HCT116 (cell line): ENCODE measurements at places on chromosomes 13 and 19.

DNA sequence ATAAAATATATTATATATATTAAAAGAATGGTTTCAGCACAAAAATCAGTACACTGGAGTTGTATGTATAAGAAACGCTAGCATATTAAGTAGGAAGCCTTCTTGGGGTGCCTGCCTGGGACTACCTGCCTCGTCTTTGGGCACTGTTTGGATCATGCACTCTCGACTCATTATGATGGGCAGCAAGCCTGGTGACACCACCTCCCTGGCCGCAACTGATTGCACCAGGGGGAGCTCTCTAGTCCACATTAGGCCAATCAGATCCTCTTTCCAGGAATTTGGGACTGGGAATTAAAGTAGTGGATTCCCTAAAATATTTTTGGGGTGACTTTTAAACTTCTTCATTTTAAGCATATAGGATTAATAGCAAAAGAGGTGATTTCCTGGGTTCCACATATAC is 56.0 kb upstream of the RGCC start:
- no peak for DNase-seq

DNA sequence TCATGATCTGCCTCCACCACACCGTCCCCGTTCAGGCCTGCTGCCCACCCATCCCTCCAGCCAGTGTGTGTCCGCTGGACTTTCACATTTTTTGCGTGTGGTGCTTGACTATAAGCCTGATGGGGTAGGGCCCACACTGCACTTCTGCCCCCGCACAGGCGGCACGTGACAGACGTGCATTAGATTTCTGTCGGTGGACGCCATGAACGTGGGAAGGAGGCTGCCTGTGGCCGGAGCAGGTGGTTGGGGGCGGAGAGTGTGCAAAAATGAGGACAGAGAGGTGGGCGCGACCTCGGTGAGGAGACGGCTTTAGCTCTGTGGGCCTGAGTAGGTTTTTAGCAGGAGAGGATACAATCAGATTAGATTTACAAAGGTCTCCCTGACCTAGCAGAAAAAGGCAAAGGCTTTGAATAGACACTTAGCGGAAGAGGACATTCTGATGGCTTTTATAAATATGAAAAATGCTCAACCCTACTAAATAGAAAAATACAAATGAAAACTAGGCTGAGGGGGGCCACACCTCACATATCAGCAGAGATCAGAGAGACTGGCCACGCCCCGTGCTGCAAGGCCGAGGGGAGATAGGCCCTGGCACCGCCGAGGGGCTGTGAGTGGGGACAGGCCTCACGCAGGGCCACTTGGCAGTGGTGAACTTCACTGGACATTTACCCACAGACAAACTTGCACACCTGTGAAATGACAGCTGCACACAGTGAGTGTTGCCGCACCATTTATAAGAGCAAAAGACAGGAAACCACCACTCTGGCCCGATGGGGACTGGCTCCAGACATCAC is 25.4 kb downstream of the PAK4 start:
- no peak for DNase-seq

- DNase-seq, result no peak
These were observed 563.5 kb upstream of the SLITRK1 start for GRCh38 chr13:84445776-84446175.

- DNase-seq, result no peak
These were observed 6.9 kb downstream of the HAUS5 start for GRCh38 chr19:35619290-35619923.

- DNase-seq, result no peak
These were observed 148.7 kb downstream of the FOXO1 start for GRCh38 chr13:40517486-40518480.

- no peak for DNase-seq
These were observed 14.5 kb downstream of the LMTK3 start for GRCh38 chr19:48496959-48497727.

GRCh38 chr13:89746554-89746953 is 1600.9 kb upstream of the MIR17HG start:
- no peak for DNase-seq

DNA sequence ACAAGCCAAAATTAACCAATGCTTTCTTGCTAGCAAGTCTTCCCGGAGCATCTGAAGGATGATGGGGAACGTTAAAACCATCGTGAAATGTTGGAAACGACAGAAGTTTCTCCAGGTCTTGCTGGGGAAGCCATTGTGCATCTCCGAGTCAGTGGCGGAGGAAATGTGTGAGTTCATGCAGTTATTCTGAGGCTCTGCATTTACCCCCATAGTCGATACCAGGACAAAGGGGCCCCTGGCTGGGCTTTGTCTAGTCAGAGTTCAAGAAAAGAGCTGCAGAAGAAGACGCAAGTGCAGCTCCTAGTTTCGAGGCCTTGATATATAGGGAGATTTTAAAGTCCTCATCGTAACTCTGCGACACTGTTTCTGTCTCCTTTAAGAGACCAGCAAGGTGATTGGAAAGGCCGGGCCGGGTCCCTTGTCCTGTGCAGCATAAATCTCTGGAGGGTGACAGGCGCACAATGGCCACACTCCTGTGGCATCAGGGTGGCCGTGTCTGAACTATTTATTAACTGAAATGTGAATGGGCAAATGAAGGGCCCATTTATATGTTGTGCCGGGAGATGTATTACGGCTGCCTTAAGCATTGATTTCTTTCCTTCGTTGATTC is 172.0 kb downstream of the TEX29 start:
- DNase-seq, result no peak

DNA sequence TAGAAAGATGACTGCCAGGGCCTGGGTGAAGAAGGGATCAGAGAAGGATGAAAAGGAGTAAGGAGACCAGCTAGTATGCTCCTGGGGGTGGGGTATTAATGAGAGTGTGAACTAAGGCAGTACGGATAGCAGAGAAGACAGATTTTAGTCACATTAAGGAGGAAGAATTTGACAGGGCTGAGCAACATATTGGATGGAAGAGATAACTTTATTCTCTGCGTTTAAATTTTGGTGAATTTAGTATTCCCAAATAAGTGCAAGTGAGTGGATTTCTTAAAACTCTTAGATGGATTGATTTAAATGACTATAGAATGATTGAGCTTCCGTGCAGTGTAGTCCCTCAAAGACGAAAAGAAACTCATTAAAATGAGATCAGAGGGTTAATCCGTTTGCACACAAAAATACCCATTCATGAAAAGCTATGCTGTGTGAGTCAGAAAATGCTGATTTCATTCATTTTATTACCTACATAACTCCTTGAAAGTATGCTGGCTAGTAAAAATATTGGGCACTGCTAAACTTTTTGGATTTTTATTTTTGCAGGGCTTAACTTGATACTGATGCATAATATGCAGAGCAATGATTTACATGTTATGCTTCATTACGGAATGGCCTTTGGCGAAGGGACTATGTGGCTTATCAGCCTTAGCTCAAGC is 54.1 kb downstream of the WDFY2 start:
- DNase-seq, result no peak

DNA sequence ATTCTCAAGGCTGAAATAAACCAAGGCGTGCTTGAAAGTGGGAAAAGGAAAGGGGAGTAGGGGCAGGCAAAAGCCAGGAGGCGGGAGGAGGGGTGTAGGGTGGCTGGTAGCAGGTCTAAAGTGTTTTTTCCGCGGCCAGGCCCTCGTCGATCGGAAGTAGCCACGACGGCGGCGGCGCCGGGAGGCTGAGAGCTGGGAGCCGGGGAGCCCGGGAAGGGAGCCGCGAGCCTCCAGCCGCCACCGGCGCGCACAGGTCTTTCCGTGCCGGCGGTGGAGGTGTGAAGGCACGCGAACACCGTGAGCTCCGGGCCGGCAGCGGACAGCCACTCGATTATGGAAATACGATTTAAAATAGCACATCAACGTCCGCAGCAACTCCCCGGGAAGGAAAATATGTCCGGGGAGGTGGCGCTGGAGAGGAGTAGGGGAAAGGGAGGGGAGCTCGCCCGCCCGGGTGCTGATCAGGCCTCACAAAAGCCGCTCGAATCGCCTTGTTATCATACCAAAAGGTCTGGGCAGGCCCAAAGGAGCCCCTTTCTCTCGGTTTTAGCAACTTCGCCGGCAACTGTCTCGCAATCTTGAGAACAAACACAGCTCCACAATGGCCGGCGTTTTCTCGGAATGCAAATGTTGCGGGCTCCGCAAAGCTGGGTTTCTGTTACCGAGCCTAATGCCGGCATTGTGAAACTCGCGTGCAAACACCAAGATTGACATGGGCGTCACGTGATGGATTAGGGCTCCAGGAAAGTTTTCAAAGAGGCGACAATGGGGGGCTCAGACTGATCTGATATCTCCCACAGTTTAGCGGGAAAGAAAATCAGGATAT is 2.9 kb upstream of the PCDH8 start:
- no peak for DNase-seq

- DNase-seq, result no peak
These were observed 131.1 kb downstream of the MYO16 start for GRCh38 chr13:108760541-108760940.

GRCh38 chr13:21282065-21282464 is 105.6 kb downstream of the MRPL57 start:
- DNase-seq, result no peak

GRCh38 chr13:87837522-87837921 is 166.4 kb downstream of the SLITRK5 start:
- no peak for DNase-seq

DNA sequence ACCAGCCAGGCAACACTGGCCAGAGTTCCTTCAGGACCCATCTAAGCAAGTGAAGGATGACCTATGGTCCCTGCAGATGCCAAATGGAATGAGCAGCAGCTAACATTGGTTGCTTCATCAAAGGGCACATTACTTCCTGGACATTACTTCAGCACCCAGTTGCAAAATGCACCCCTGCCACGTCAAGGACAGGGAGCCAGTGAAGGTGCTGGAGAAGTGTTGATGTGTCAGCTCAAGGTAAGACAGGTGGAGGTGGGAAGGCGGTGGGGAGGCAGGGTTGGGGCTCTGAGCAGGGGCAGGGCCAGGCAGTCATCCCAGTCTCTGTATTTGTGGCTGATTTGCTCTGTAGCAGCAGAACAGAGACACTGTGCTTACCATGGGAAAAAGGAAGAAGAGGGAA is 14.6 kb downstream of the CSNK1A1L start:
- no peak for DNase-seq

DNA sequence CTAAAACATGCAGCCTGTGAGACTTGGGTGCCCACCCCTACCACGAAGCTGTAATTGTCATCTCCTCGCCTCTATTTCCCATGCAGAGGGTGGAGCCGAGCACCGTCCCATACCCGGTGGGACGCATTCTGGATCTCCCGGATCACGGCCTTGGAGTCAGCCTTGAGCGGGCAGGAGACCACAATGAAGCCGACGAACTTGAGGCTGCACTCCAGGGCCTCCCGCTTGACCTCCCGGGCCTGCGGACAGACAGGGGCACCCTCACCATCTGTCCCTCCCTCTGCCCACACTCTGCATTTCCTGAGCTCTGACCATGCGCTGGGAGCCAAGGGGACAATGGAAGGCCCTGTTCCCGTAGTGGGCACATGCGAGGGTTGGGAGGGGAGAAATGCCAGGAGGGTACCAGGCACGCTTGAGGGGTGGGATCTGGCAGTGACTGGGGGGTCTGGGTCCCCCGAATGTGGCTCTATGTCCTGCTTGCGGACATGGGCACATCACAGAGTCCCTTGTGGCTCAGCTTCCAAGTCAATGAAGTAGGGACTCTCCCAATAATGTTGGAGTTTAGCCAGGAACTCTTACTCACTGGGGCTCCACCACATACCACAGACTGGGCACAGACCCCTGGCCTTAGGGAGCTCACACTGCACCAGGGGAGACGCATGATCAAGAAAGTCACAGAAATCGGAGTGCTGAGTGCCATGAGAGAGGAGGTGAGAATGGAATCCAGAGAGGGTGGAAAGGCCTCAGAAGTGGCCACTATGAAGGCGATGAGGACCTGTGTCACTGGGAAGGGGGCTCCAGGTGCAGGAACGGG is 9.2 kb upstream of the GMIP start:
- no peak for DNase-seq

- no peak for DNase-seq
These were observed 10.3 kb downstream of the TMEM272 start for GRCh38 chr13:51834581-51835171.

DNA sequence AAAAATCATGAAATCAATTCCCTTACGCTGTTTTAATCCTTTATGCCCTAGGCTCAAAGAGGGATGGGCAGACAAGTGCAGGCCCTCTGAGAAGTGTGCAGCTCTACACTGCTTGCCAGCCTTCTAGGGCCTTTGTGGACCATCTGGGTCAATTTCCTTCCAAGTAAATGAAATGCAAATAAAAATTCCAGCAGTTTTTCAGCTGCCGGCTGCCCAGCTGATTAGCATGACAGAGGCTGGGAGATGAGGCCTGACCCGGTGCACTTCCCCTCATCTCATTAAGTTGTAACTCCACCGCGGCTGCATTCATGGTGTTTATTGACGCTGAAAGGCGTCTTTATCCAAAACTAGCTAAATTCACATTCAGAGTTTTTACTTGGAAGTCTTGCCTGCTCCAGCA is 47.5 kb upstream of the GSX1 start:
- DNase-seq, result no peak

- no peak for DNase-seq
These were observed 6.5 kb upstream of the CCL25 start for GRCh38 chr19:8045872-8046568.
